Stimulated activated CD8-positive, alpha-beta memory T cell treated with anti-CD3 and anti-CD28 coated beads, Interleukin-12 subunit alpha, Interleukin-12 subunit beta, amount 100 ng/mL, for 4 hours (primary cell): ENCODE measurements at places on chromosomes 5 and 9.

DNA sequence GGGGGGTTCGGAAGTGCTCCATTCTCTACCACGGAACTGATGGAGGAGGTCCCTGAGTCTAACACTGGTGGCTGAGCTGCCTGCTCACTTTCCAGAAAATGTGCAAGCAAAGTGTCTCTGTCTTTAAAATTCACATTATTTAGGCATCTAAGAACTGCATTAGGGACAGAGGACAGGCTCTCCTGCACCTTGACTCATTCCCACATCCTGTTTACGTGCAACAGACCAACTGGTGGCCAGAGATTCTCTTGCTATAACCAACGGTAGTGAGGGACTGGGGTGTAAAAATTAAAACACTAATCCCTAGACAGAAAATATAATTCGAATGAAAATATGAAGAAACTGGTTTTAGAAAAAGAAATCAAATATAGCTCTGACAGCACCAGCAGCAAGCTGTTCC lies 320.9 kb downstream of the IRX2 start:
- no peak for DNase-seq

DNA sequence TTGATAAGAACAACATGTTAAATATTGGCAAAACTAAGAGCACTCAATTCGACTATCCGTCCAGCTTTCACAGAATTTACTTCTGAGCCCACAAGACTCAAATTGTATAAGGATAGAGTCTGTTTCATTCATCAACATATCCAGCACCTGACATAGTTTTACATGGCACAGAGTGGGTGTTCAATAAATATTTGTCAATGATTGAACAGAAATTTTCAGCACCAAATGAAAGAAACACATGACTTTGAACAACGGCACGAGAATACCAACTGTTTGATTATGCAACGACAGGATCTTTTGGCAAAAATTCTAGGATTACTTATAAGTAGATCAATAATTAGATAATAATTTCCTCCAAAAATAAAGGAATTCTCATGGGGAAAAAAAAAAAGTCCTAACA lies 41.8 kb downstream of the SKP2 start:
- DNase-seq, result no peak

DNA sequence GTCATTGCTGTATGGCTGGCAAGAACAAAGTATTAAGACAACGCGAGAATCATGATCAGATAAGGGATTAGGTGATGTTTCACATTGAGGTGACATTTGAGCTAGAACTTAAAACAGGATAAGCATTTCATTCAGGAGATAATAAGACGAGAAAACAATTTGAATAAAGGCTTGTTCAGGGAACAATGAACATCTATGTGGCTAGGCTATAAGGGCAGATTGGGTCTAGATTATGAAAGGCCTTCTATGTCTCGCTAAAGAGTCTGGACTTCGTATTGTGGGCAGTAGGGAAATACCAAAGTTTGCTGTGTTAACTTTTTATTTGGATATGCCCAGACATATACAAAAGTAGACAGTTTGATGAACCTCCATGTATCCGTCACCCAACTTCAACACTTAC lies 6.9 kb downstream of the MRPL22 start:
- no peak for DNase-seq

- DNase-seq, result no peak
Observed at GRCh38 chr9:76932757-76933156, 26.8 kb upstream of the PRUNE2 start.

DNA sequence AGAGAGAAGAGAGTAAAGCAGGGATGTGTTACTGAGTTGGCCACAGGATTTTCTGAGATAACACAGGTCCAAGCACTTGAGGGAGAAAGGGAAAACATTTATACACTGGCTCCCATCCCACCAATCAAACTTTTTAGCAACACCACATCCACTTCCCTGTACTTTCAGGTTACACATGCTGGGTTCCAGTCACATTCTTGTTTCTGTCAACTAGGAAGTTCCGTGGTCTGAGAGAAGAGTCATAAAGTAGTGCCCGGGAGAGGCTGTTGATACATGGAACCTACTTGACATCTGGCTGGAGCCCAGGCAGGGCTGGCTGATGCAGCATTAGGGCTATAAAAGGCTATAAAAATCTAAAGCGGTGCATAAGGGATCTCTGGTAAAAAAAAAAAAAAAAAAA lies 473.9 kb upstream of the COX7C start:
- no peak for DNase-seq

- no peak for DNase-seq
Observed at GRCh38 chr5:172757394-172758010, 13.5 kb downstream of the DUSP1 start.

GRCh38 chr5:81233080-81233634 lies at the start of gene CKMT2:
TSS of gene CKMT2 (plus strand) at chr5:81233322. CDS start at chr5:81251133, 17,811 bp downstream.
- no peak for DNase-seq

DNA sequence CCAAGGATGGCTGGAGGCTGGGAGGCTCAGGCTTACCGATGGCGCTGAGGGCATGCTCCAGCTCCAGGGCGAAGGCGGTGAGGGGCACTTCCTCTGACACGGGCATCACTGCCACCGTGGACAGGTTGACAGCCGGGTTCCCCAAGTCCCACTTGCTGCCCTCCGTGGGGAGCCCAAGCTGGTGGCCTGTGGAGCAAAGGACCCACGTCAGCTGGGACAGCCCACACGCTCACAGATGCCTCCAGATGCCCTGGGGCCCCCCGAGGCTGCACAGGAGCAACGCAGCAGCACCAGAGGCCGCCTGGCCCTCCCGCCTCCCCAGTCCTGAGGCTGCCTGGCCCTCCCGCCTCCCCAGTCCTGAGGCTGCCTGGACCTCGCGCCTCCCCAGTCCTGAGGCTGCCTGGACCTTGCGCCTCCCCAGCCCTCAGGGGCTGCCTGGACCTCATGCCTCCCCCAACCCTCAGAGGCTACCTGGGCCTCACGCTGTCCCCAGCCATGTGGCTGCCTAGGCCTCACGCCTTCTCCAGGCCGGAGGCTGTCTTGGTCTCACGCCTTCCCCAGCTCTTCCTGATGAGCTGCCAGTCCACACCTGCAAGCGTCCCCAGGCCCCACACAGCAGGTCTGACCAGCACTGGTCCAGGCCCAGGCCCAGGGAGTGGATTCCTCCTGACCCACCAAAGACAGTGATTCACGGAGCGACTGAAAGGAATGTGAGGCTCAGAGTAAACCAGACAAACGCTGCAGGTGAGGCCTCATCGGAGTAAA lies 25.6 kb upstream of the NSMF start:
- DNase-seq, result no peak

- no peak for DNase-seq
Observed at GRCh38 chr9:72952914-72953313, at the start of gene ALDH1A1. TSS of gene ALDH1A1 (minus strand) at chr9:72953053. CDS start at chr9:72953000, 53 bp downstream.

DNA sequence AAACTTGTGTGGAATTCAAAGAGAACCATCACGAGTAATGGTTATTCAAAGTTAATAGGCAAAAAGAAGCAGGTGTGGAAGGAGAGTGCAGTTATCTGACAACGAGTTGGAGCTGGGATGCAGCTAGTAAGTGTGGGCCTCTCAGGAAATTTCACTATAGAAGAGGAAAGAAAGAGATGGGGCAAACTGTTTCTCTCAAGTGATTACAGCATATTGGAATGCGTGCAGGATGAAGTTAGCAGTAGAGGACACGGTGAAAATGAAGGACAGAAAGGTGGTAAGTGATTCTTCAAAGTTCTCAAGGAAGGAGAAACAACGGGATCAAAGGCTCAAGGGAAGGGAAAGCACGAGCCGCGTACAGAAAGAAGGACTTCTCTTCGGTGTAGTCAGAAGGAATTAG lies 84.0 kb downstream of the ADAMTS12 start:
- DNase-seq, result no peak

DNA sequence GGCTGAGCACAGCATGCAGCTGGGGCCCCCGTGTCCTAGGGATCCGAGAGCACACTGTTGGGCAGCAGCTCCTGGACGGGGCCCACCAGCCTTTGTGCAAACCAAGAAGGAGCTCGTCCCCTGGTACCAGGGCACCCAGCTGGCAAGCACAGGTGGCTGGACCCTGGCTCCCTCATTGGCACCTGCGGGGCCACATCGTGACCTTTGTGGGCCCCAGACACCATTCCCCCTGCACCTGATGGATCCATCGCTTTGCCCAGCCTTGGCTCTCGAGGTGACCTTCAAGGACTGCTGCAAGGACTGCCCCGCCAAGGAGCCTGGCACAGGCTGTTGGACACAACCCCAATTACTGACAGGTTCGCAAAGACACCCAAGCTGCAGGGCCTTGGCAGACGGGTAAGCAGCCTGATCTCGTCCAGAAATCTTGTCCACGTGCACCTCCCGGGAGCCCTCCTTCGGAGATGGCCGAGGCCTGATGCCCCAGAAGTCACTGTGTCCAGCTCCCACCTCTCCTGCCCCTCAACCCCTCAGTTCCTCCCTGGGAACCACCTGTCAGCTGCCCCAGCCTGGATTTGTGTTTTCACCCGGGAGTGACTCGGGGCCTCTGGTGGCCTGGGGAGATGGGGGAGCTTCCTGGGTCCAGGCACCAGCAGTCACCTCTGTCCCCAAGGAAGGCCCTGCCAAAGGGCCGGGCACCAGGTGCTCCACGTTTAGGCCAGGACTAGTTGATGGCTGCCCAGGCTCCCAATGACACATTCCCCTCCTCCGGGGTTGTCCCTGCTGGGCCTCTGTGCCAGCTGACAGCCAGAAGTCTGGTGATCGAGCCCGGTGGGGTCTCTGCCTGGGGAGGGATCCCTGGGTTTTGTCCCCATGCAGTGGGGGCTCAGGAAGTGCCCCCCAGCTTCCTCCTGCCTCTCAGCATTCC lies 137.1 kb upstream of the PPP1R26 start:
- DNase-seq, result no peak
